Upper lobe of right lung (tissue), 1 donor: ENCODE measurements at places on chromosomes 6 and 20. TPM values are rescaled to one million over a fixed set of nuclear protein-coding genes. Genes with fewer than 3 reads are reported as not detected.

Gene HAO1
- total RNA-seq, result not detected

Gene RTEL1
- 26.7 TPM for total RNA-seq

Gene TMEM244
- total RNA-seq, result not detected

Gene ZBTB2
- total RNA-seq, result 13.0 TPM

Gene NMBR
- not detected for total RNA-seq

Gene COL12A1
- total RNA-seq, result 44.3 TPM

Gene ADGRB3
- total RNA-seq, result 3.5 TPM

Gene BIRC7
- total RNA-seq, result 15.5 TPM

Gene CFAP61
- total RNA-seq, result not detected

Gene SIRPB1
- total RNA-seq, result 11.6 TPM

Gene ENPP4
- 27.8 TPM for total RNA-seq

Gene KCNQ2
- total RNA-seq, result not detected

Gene DCDC2
- total RNA-seq, result 5.3 TPM

Gene HSPA12B
- total RNA-seq, result 33.7 TPM

Gene FAM184A
- total RNA-seq, result 15.4 TPM

Gene PPT2
- total RNA-seq, result 19.2 TPM

Gene NINL
- 13.2 TPM for total RNA-seq

Gene FOXC1
- 4.9 TPM for total RNA-seq

GRCh38 chr6:85997206-85997605, 354.5 kb upstream of the SYNCRIP start:
- DNase-seq, result no peak

- DNase-seq, result no peak
These were observed 3.6 kb downstream of the VGLL2 start for GRCh38 chr6:117268924-117269323.

- no peak for DNase-seq
These were observed 438.4 kb upstream of the ADGRB3 start for GRCh38 chr6:68196645-68197044.

GRCh38 chr20:63433351-63433750, 39.1 kb downstream of the KCNQ2 start:
- no peak for DNase-seq

- DNase-seq, result no peak
These were observed 16.6 kb upstream of the CEP85L start for GRCh38 chr6:118667988-118668387.

GRCh38 chr6:106173124-106173879, 87.2 kb downstream of the PRDM1 start:
- no peak for DNase-seq

DNA sequence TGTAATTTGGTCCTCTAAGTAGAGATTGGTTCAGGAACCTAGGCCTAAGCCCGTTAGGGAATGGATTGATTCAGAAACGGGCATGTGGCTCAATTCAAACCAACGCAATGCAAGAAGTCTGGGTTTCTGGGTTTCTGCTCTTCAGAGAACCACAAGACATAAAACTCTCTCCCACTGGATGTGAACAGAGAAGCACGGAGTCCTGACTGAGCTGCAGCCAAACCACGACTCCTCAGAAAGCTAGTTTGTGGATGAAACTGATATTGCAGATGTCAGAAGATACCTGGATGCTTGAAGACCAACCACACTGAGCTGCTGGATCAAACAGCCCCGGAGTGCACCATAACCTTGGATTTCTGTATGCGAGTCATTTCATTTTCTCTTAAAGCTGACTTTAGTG, 50.0 kb downstream of the SOD2 start:
- no peak for DNase-seq

- no peak for DNase-seq
These were observed 3.9 kb downstream of the MAP7 start for GRCh38 chr6:136546331-136546730.

DNA sequence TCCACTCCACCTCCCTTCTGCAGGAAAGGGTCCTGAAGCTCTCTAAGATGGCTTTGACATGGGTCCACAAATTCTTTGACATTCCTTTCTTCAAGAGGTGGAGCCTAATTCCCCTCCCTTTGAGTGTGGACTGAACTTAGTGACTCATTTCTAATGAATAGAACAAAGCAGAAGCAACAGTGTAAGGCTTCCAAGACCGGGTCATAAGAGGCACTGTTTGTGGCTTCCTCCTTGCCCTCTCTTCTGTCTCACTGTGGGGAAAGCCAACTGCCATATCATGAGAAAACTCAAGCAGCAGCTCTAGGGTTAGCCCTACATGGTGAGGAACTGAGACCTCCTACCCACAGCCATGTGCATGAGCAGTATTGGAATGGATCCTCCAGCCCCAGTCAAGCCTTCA, 5.9 kb upstream of the CDK5RAP1 start:
- no peak for DNase-seq

- no peak for DNase-seq
These were observed 99.7 kb upstream of the EXOC2 start for GRCh38 chr6:792662-793061.

DNA sequence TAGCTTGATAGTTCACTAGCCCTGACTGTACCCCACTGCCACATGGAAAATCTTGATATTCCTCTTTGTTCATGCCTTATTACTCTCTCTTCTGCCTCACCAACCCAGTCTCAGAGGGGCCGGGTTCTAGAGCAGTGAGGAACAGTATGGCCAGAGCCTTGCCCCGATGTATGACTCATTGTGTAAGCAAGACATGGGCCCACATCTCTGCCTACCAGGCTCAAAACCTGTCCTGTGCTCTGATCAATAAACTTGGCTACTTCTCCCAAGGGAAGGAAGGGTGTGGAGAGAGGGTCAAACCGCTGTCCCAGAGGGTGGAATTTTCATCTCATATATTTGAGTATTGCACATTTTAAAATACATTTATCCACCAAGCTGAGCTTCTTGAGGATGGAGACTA, 91.7 kb downstream of the DNAH8 start:
- DNase-seq, result no peak

DNA sequence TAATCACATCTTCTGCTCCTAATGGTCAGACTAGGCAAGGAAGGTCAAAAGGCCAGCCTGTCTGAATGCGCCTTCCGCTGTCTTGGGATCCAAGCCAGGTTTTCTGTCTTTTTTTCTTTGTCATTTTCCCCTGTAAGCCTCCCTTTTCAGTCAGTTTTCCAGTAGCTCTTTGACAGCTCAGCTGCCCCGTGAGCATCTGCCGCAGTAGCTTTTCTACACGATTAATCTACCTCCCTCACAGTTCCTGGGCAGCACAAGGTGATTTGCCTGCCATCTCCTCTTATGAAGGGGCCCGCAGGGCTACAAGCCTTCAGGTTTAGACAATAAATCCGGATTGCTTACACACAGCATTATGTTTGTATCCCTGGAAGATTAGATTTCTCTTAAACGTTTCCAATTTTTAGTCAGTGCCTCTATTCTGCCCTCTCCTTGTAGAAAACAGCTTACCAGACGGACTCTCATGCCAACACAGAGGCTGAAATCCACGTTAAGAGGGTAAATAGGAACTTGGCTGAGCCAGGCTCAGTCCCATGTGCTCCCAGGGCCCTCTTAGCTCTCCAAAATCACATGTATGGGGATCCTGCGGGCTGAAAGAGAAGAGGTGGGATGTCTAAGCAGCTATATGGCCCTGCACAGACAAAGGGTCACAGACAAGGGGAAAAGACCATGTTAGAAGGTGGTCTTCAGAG, 77.2 kb downstream of the LY86 start:
- DNase-seq, result no peak

DNA sequence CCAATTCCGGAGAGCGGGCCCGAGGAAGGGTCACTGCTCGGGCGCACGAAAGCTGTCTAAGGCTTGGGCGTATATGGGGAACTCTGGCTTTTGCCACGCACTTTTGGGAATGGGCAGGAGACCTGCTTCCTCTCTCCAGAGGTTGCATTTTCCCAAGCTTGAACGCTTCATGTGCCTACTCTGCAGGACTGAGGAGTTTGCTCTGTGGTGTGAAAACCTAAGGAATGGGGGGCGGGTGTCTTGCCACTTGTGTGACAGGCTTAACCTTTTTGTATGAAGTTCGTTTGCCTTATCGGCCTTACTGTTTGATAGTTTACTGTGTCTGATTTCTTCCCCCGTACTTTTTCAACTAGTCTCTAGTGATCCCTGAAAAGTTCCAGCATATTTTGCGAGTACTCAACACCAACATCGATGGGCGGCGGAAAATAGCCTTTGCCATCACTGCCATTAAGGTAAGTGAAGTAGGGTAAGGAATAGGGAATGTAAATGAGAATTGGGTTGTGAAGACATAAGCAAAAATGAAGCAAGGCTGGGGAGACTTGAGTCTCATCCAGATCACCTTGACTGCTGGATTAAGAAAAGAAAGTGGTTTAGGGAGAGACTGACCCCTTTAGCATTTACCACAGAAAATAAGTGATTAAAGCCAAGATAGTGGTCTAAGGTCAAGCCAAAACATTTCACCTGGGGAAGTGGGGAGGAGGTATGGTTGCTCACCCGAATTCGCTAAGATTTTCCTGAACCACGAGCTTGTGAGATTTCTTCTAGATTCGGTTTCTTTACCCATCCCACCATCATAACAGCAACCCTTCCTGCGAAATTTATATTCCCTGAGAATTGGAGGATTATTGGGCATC, 627 bp downstream of the RPS18 start:
- DNase-seq, result no peak

- no peak for DNase-seq
These were observed 66.5 kb downstream of the WDR27 start for GRCh38 chr6:169635345-169635744.

DNA sequence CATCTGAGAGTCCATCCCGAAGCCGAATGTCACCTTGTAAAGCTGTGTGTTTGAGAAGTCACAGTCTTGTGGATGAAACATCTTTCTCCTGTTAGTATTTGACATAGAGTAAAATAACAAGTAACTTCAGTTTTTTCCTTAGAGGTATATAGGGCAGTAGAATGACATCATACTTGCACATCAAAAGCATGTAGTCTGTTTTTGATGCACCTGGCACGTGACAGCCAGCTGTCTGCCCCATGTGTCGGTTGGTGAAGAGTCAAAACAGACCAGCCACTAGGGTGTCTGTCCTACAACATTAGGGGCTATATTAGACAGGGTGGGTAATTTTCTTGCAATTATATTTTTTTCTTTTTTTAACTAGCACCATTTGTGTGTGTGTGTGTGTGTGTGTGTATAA, 70.2 kb downstream of the SNX9 start:
- DNase-seq, result no peak

GRCh38 chr20:6579824-6580223, 187.7 kb upstream of the BMP2 start:
- no peak for DNase-seq

DNA sequence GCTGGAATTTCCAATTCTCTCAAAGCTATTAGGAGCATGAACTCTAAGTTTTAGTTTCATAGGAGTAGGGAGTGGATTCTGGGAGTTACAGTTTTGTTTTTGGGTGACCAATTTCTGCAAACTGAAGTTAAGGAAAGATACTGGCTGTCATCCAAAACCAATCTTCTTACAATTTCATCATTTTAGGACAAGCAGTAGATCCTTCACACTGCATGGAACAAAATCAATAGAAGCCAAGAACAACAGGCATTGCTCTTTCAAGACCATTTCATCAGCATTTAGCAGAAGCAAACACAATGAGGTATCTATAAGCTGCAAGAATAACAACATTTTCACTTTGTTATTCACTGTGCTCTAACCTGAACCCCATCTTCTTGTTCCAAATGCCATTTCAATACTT, 173.0 kb downstream of the GMDS start:
- DNase-seq, result no peak

DNA sequence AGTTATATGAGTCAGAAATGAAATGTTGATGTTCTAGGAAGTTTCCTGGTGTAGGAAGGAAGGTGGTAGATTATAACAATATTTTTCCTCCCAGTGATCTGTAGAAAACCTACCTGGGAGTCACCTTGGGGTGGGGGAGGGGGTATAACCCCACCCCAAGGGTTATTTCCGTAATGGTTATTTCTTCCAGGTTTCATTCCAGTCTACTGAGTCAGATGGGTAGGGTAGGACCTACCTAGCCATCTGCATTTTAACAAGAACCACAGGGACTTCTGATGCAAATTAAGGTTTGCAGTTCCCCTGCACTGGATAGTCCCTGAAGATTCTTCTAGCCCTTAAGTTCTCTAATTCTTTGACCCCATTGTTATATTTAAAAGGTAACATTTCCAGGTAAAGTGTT, 88.9 kb downstream of the ARMC2 start:
- no peak for DNase-seq

DNA sequence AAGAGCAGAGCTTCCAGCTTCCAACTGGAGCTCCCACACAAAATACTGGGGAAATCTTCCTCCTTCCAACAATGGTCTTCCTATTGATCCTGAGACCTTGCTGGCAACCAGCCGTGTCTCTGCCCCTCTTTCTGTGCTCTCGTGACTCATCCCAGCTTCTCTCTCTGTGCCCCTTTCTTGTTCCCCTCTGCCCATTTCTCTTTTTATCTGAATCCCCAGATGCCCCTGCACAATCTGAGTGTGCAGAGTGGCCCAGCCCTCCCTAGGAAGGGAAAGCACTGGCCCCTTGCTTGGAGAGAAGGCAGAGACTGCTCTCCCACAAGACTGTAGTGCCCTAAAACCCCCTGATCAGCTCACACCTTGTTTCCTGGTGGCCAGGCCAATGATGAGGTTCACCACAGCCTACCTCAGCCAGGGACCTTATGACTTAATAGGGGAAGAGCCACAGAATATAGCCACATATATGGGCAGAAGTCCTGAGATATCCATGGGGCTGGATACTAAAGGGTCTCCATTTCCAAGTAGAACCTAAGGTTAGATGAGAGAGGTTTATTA, 23.1 kb upstream of the MAS1L start:
- DNase-seq, result no peak

DNA sequence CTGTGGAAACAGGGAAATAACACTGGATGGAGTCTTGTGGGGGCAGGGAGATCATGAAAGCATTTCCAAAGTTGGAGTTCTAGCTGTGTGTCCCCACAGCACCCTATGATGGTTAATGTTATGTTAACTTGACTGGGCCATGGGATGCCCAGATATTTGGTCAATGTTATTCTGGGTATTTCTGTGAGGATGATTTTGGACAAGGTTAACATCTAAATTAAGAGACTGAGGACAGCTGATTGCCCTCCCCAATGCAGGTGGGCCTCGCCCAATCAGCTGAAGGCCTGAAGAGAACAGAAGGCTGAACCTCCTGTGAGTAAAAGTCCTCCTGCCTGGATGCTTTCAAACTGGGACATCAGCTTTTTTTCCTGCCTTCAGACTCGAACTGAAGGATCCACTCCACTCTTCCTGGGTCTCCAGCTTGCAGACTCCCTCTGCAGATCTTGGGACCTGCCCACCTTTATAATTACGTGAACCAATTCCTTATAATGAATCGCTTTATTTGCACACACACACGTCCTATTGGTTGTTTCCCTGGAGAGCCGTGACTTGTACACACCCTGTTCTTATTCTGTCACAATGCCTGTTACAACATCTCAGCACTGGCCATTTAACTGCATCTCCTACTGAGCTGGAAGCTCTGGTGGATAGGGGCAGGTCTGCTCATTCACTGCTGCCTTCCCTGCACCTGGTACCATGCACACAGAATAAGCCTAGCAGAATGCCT, 99.5 kb upstream of the IYD start:
- DNase-seq, result no peak
